ENCODE measurements at places on chromosomes 2 and 18.

- DNase-seq = no peak
Measured at GRCh38 chr2:54671875-54672589, 51.4 kb upstream of the EML6 start.

GRCh38 chr18:44981121-44981520 is 300.4 kb downstream of the SETBP1 start:
- no peak for DNase-seq

DNA sequence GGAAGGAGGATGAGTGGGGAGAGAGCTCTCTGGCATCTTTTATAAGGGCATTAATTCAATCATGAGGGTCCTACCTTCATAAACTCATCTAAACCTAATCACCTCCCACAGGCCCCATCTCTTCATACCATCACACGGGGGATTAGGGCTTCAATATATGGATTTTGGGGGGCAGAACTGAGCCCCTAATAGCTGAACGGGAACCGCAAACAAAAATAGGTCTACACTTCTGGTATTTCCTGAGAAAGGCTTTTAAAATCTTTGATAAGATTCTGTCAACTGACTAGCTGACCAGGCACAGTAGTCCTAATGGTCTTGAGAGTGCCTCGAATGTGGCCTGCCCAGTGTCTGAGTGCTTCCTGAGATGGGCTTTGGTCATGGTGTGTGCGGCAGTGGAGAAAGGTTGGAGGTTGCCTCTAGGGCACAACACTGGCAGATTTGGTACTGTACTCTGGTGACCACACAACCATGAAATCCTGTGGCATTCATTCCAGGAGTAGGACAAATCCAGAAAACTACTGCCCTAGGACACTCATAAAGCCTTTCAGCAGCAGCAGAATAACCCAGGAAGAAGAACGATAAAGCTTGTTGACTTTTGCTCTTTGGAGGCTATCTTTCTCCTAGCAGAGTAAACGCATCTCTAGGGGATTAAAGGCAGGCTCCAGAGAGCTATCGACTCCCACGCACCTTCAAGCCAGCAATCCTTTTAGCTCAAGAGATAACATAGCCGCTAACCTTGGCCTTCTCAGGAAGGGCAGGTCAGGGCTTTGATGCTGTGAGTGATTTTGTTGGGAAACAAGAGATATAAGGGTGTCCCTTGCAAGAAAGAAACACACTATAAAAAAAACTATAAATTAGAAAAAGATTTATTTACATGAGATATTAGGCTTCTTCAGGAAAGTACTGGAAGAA is 12.3 kb upstream of the APOB start:
- DNase-seq = no peak

DNA sequence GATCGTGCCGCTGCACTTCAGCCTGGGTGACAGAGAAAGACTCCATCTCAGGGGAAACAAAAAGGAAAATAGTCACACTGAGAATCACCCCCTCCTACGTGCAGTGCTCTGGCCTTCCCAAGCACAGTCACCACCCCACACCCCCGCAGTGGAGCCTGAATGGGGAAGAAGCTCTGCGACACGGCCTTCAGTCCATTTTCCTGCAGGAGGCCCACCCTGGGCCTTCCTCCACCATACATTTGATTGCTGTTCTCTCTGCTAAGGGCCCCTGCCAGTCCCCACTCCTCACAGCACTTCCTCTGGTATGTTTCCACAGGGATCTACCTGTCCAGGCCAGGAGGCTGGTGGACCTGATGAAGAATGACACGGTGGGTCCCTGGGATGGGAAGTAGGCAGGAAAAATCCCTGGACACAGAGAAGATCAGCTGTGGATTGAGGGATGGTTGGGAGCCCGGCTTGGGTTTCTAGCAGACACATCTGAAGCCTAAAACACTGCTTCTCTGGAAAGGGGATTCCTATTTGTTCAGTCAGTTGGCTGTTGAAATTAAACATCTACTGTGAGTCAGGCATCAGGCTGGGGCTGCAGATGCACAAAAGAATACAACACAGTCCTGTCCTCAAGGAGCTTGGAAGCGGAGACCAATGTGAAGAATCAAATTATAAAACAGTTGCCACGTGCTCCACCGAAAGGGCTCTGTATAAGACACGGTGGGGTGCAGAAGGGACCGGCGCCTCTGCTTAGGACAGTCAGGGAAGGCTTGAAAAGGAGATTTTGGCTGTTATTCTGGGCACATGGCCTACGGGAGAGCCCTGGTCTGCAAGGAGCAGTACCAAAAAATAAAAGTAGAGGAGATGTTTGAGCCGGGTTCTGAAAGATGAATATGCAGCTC is 82.2 kb downstream of the PLB1 start:
- no peak for DNase-seq

- DNase-seq = no peak
Measured at GRCh38 chr2:197937814-197938213, 133.4 kb downstream of the PLCL1 start.
